ENCODE measurements at places on chromosomes 3 and 15.

DNA sequence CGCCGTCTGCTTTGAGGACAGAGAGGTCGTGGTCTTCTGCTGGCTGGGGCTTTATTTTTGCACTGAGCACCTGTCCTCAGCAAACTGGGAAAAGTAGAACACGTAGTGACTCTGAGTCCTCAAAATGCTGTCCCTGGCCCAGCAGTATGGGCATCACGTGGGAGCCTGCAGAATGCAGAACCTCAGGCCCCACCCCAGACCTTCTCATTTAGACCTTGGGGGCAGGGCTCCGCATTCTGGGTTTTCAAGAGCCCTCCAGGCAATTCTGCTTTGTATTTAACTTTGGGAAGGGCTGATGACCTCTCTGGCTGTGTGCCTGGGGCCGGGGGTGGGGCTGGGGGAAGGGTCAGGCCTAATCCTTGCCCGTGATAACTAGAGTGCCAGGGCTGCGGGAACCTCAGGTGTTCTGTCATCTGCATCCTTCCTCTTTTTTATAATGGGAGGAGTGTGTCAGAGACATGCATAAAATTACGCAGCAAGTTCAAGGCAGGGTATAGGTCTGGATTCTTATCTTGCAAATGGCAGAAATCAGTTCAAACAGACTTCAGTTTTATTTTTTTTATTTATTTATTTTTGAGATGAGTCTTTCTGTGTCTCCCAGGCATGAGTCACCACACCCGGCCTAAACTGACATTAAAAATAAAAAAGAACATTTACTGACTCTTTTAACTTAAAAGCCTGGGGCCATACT, 11.1 kb downstream of the SLC6A6 start:
- DNase-seq: no peak

GRCh38 chr3:105385819-105386508, 19.3 kb downstream of the ALCAM start:
- no peak for DNase-seq

GRCh38 chr3:14277557-14277956, 98.9 kb downstream of the LSM3 start:
- DNase-seq: no peak

DNA sequence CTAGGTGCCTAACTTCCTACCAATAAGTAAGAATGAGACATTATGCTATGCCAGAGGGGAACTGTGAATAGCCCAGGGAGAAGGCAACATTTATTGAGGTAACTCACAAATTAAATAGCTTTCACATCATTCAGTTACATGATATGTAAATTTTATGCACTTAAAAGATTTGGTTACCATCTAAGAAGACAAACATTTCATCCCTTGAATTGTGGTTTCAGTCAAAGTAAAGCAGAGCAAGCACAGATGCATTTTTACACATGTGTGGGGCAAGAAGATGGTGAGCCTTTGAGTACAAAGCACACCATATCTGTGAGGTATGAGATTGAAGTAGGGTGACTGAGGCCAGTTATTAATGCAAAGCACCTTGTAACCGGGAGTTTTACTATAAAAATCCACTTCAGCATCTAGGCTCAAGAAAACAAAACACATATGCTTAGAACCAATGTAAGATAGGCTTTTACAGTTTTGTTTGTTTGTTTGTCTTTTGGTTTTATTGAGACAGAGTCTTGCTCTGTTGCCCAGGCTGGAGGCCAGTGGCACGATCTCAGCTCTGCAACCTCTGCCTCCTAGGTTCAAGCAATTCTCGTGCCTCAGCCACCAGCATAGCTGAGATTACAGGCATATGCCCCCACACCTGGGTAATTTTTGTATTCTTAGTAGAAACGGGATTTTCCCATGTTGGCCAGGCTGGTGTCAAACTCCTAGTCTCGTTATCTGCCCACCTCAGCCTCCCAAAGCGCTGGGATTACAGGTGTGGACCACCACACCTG, 3.5 kb downstream of the PLSCR2 start:
- no peak for DNase-seq

- no peak for DNase-seq
Observed at GRCh38 chr3:12300137-12300536, 11.3 kb downstream of the PPARG start.

DNA sequence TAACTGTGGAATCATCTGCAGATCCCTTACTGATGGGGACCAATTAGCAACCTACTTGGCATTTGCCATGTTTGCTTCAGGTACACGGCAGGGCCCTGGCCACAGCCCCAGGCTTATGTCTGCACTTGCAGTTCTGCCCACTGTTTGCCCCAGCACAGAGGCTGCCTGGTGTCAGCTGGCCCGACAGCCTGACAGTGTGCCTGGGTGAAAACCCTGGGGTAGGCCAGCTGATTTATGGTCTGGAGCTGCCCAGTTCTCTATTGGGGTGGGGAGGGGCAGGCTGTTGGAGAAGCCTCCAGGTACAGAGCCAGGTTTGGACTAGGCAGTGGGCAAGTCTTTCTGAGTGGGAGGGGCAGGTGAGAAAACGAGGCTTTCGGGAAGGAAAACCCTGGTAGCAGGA, 11.2 kb upstream of the TGM5 start:
- no peak for DNase-seq

- no peak for DNase-seq
Observed at GRCh38 chr3:33682770-33683169, 35.3 kb downstream of the CLASP2 start.

GRCh38 chr15:39108021-39108420, 472.9 kb upstream of the THBS1 start:
- DNase-seq: no peak

- DNase-seq: no peak
Observed at GRCh38 chr3:11610044-11610671, 33.6 kb downstream of the VGLL4 start.

- no peak for DNase-seq
Observed at GRCh38 chr15:40891810-40892446, 2.3 kb upstream of the VPS18 start.

DNA sequence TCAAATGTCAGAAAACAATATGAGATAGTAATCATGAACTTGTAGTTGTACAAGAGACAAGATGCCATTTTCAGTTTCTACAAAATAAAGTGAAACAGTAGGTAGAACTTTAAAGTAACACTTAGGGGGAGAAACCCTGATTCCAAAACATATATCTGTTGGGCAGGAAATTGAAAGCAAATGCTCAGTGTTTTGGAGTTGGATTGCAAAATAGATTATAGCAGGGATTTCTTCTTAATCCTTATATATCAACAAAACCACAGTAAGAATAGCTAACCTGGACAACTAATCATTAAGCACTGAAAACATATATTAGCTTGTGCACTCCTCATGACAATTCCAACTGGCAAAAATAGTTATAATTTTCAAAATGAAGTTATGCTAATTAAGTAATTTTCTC, 46.9 kb downstream of the COMMD2 start:
- DNase-seq: no peak

DNA sequence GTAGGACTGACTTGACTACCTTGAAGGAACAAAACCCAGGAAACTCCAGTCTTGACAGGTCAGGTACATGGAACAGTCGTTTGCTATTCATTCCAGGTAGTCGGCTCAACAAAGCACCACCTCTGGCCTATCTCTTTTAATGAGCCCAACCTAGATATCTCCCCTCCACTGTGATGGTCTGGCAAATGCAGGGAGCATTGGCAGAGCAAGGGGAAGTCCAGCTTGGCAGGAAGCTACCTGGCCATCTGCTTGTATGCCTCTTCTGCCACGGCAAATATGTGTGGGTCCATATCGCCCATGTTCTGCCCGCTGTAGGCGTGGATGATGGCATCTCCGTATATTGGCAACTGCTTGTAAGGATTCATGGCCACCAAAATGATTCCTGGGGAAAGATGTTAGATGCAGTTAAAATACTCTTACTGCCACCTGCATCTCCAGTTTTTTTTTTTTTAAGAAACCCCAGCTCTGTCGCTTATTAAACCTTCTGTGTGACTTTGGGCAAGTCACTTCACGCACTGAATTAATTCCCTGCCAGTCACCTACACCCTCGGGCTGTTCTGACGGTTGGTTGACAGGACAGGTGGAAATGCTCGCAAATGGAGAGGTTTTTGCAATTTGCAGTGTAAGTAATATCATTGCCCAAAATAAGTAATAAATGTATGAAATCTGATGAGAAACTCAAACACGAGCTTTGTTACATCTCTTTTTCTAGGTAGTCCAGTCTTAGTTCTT, 16.8 kb downstream of the MYO5C start:
- no peak for DNase-seq

DNA sequence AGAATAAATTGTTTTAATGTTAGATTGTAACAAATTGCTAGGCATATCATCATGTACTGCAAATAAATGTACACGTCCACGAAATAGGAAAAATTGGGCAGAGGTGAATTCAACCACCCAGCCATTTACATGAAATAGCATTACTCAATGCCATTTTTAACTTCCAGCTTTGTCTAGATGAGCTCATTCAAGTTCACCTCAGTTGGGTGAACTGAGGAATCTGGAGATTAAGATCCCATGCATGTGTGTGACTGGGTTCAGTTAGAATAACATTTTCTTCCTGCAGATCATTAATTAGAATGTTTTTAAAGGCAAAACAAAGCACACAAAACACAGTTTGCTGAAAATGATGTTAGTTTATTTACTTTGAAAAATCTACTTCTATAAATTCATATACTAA, 767.8 kb upstream of the GOLIM4 start:
- no peak for DNase-seq

DNA sequence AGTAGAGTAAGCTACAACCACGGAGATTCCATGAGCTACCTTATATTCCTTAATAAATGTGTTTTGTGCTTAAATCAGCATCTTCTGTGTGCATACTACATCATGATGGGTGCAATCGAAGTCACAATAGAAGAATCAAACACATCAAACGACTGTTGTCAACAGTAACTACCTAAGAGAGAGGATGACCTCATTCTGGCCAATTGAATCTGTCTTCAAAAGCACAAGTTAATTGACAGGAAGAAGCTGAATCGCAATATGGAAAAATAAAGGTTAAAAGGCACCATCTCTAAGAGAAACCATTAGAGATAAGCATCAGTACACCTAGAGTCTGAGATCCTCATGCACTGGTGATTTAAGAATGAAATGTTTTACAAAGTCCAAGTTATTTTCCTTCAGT, 39.0 kb downstream of the CD200R1L start:
- DNase-seq: no peak

GRCh38 chr3:50380405-50381085, 21.2 kb upstream of the TMEM115 start:
- DNase-seq: no peak

Measured in left forelimb (tissue), 1 donor.